ENCODE measurements at places on chromosomes 3 and 15. TPM values are rescaled to one million over a fixed set of nuclear protein-coding genes. Genes with fewer than 3 reads are reported as not detected.

DNA sequence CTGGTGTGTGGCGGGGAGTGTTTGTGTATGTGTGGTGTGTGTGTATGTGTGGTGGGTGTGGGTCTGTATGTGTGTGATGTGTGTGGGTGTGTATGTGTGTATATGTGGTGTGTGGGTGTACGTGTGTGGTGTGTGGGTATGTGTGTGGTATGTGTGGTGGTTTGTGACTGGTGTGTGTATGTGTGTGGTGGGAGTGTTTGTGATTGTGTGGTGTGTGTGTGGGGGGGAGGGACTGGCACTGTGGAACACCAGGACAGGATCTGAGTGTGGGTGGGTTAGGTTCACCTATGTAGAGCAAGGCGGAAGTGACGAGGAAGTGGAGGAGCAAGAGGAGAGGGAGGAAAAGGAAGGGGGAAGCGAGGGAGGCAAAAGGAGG, 510.8 kb downstream of the SHQ1 start:
- H3K36me3 ChIP-seq, result no peaks in the 10 kb centered on the region
- H3K4me1 ChIP-seq, result peaks cover 13% of the 10 kb centered on the region
- no peak overlapping the region for H3K27ac ChIP-seq
- H3K4me3 ChIP-seq, result no peak overlapping the region
- no peaks in the 10 kb centered on the region for H3K27me3 ChIP-seq

DNA sequence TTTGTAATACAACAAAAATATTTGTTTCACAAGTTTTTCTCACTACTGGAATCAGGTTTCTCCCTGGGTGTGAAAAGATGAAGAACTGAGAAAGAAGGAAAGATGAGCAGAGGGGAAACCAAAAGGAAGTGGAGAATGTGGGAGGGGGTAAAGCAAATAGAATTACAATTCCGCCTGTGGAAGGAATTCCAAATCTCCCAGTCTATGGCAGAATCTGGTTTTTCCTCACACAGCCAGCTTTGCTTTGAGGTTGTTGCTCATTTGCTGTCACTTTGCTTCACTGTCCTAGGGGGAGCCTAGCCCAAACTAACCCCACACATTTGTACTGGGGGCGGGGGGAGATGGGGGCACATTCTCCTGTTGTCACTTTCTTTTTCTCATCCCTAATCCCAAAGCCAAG, 43.9 kb downstream of the RPL22L1 start:
- H3K27me3 ChIP-seq, result no peaks in the 10 kb centered on the region
- H3K27ac ChIP-seq, result no peak overlapping the region
- DNase-seq, result no peak
- no peaks in the 10 kb centered on the region for H3K4me1 ChIP-seq
- no peaks in the 10 kb centered on the region for H3K36me3 ChIP-seq

GRCh38 chr3:26712211-26713026, 89.8 kb downstream of the LRRC3B start:
- DNase-seq, result no peak
- H3K4me3 ChIP-seq, result no peak overlapping the region
- no peaks in the 10 kb centered on the region for H3K4me1 ChIP-seq
- no peaks in the 10 kb centered on the region for H3K36me3 ChIP-seq
- no peaks in the 10 kb centered on the region for H3K27me3 ChIP-seq
- no peak overlapping the region for H3K27ac ChIP-seq

DNA sequence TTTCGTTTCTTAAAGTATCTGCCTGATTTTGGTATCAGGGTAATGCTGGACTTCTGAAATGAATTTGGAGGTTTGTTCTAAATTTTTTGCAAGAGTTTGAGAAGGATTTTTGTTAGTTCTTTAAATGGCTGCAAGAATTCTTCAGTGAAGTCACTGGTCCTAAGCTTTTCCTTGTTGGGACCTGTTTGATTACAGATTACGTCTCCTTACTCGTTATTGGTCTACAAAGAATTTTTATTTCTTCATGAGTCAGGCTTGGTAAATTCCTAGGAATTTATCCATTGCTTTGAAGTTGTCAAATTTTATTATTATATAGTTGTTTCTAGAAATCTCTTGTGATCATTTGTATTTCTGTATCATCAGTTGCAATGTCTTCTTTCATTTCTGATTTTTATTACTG, 196.0 kb downstream of the DPH6 start:
- no peaks in the 10 kb centered on the region for H3K36me3 ChIP-seq
- no peak for DNase-seq
- no peak overlapping the region for H3K27ac ChIP-seq

GRCh38 chr15:38474155-38474757, 20.3 kb downstream of the FAM98B start:
- H3K36me3 ChIP-seq, result no peaks in the 10 kb centered on the region
- no peaks in the 10 kb centered on the region for H3K27me3 ChIP-seq
- no peak overlapping the region for H3K4me3 ChIP-seq
- H3K4me1 ChIP-seq, result no peaks in the 10 kb centered on the region
- no peak for DNase-seq

CHRNB4 gene
- not detected for total RNA-seq

Data from gastrocnemius medialis (tissue), 4 donors.